Bronchial epithelial cell (primary cell): ENCODE measurements at places on chromosomes 6 and 20. TPM values are rescaled to one million over a fixed set of nuclear protein-coding genes. Genes with fewer than 3 reads are reported as not detected.

DNA sequence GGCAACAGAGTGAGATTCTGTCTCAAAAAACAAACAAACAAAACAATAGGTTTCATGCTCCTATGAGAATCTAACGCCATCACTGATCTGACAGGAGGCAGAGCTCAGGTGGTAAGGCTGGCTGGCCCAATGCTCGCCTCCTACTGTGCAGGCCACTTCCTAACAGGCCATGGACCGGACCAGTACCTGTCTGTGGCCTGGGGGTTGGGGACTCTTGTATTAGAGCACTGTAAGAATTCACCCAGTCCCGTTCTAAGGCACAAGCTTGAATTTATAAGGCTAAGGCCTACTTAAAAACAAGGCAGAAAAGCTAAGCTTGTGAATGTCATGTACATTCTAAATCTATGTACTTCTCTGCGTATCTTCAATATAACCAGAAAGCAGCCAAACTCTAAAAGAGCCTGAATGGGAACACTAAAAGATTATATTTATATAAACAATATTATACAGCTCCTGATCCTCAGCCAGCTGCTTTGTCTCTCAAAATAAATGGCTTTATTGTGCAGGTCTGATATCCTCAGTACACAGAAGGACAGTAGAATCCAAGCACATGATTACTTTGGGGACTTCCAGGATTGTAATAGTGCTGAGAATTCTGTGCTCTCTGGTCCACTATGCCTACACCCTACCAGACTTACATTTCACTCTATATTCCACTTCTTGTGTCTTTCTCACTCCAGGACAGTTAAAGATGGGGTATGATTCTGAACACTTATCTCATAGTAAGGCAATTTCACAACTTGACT lies 64.5 kb upstream of the DST start:
- DNase-seq, result no peak

DNA sequence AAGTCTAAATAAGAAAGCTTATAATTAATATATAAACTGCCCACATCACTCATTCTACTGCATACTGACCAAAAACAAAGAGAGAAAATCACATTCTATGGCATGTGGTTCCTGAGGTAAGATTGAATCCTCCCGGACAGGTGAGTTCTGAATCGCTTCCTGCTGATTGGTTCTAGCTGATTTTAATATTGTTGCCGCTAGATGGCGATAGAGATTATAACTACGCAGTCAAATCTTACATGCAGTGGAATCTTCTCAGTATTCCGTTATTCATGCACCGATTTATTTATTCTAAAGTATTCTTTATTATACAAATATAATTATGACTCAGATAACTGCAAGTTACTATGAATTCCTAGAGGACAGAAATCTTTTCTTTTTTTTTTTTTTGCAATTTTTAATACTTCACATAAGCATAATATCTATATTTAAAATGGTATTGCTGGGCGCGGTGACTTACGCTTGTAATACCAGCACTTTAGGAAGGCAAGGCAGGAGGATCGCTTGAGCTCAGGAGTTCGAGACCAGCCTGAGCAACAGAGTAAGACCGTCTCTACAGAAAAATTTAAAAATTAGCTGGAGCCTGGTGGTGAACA lies 24.2 kb upstream of the TMX4 start:
- DNase-seq, result peak; percentile 70

GRCh38 chr6:159969204-159969912 lies 476 bp downstream of the IGF2R start:
- no peak for DNase-seq

DNA sequence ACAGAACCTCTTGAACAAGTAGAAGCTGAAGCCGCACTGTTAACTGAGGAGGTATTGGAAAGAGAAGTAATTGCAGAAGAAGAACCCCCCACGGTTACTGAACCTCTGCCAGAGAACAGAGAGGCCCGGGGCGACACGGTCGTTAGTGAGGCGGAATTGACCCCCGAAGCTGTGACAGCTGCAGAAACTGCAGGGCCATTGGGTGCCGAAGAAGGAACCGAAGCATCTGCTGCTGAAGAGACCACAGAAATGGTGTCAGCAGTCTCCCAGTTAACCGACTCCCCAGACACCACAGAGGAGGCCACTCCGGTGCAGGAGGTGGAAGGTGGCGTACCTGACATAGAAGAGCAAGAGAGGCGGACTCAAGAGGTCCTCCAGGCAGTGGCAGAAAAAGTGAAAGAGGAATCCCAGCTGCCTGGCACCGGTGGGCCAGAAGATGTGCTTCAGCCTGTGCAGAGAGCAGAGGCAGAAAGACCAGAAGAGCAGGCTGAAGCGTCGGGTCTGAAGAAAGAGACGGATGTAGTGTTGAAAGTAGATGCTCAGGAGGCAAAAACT lies 40.1 kb downstream of the ZBTB2 start:
- DNase-seq, result no peak

DNA sequence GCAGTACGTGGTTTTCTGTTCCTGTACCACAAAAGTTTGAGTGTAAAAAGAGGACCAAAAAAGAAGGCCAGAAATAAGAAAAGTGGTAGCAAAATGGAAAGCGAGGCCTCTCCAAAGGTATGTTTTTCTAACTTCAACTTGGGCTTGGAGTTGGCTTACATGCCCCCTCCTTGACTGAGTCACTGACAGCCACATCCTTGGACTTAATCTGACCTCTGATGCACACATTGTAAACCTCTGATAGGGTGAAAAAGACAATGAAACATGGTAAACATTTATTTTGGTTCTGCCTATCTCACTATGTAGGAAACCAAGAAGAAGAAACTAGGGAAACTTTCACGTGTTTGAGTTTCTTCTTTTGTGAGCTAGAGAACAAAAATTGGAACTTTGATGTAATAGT lies 503.2 kb upstream of the ID4 start:
- DNase-seq, result peak; percentile 81

DNA sequence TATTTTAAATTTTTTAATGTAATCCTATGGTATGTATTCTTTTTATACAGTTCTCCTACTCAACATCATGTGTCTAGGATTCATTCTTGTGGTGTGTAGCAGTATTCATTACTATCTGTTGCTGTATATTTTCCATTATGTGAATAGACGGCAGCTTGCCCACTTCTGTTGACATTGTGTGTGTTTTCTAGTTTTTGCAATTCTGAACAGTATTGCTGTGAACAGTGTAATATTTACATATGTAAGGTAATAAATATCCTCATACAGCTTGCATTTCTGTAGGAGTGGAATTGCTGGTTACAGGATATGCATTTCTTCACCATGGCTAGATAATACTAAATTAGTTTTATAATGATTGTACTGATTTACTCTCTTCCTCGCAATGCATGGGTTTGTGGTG lies 51.9 kb downstream of the SCAF8 start:
- DNase-seq, result no peak

DNA sequence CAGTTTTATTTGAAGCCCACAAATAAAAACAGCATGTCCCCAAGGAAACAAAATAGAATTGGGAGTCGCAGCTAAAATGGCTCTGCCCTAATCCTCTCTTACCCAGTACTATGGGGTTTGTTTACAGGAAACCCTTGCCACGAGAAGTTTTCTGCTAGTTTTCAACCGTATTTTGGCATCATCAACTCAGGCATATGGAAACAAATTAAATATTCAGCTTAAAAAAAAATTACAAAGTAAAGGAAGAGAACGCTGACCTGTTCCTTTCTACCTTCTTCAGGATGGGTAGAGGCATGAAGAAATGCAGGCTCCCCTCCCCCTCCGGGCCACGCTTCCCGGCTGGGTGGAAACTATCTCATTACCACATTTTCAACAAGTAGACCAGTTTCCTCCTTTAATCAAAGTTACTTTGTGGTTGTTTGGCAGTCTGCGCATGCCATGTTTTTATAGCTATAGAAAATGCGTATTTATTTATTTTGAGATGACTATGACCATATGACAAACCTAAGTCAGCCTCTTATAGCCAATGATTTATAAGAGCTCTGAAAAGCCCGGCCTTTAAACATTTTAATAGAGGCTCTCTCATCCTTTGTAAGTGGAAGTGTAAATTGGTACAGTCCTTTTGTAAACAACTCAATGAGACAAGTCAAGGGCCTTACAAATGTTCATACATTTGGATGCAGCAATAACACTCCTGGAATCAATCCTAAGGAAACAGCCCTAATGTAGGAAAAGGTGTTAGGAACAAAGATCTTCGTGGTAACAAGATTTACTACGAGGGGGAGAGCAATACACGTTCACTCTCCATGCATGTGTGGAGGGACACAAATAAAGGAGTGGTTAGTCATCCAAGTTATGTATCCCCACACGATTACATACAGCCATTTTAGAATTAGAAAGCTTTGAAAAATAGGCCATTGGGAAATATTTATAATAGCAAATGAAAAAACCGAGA lies 16.1 kb upstream of the ZNF217 start:
- peak; percentile 61 for DNase-seq

- DNase-seq, result no peak
Observed at GRCh38 chr20:62301111-62301668, 1.6 kb upstream of the ADRM1 start.

DNA sequence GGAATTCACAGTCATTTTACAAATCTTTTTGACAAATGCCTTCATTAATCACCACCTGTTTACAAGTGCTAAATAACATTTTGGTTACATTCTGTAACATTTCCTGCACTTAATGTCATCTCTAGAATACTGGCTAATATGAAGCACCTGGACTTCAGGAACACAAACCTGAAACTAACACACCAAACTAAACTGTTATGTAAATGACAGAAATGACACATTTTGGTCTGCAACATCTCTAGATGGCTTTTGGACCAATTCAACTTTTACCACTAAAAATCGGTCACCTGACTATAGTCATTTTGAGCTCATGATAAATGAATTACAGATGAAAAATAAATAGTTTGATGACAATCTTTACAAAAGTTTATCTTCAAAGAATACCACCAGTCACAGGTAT lies 80.6 kb downstream of the ATG5 start:
- no peak for DNase-seq

DNA sequence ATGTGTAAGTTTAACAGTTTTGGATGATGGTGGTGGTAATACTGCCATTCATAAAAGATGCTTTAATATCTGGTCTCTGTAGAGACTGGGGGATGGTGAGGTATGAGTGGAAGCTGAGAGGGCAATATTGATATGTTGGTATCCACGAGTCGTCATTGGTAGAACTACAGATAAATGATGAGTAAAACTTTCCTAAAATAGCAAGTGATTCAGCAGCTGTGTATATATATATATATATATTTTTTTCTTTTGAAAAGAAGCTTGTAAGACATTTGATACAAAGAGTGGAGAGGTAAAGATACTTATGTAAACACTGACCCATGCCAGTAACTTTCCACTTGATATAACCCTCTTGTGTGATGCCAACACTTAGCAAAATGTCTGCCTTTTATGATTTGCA lies 41.7 kb upstream of the CITED2 start:
- DNase-seq, result no peak

DNA sequence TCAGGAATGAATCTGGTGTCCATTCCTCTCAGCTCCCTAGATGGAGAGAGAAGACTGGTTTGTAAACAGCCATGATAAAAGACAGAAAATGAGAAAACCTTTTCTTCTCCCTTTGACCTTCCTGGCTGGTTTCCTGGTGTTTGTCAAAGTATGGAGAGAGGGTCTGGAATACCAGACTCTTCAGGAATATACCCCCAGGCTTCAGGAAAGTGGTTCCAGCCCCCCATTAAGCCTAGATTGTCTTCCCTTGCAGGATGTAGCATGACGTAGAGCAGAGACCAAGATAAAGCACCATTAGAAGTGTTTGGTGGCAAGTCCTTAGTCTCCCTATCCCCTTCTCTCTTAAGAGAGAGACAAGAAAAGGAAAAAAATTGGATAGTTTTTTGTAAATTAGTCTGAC lies 51.1 kb downstream of the EIF2S2 start:
- no peak for DNase-seq

DNA sequence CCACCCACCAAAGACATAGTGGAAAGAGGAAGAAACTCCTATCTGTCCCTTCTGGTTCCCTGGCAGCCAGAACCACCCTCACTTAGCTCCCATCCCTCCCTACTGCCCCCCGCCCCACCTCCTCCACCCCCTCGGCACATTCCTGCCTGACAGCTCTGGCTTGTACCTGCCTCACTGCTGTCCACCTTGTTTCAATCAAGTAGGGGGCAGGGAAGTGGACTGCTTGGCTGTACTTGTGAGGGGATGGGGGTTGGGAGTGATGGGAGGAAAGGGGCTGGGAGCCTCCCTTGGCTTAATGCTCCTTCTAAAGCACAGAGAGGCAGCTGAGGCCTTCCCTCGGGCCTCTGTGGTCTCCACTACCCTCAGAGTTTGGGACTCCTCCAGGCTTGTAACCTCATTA lies 22.1 kb upstream of the ZNF76 start:
- no peak for DNase-seq

DNA sequence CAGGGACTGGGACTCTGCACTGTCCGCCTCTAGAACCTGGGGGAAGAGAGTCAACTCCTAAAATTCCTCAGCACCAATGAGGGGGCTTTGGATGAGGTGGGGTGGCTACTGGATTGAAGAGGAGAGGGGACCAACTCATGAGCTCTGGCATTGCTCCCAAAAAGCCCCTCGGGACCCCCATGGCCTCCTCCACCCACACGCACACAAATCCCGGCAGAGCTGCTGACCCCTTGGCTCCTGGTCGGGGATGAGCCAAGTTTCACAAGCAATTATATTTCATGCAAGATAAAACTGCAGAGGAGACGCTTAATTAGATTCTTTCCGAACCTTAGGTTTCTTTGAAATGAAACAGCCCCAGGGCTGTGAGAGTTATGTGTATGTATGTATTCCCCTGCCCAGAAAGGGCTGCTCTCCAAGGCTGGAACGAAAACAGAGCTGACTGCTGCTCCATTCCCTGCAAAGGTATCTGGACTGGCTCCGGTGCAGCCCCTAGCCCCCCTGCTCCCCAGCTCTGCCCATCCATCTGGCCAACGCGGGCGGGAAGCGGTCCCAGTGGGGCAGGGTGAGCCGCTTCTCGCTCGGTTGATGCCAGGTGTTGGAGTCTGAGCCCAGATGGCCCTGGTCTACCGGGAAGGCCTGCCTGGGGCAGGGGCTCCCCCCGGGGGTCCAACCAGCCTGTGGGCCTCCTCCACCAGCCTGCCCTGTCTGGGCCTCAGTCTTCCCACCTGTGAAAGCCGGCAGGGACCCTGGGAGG lies 46.8 kb upstream of the STX16 start:
- no peak for DNase-seq

DNA sequence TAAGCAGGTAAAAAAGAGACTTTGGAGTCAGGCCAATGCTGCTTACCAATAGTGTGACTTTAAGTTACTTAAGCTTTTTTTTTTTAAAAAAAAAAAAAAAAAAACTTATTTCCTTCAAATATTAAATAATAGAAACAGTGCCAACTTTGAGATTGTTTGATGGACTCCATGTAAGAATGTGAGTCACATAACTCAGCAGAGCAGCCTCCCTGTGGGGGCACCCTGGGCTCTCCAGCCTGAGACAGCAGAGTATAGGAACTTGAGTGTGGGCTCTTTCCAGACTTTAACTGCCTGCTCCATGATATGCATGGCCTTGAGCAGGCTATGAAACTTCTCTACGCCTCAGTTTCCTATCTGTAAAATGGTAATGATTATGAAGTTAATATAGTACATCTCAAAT lies 113.3 kb upstream of the SAMD5 start:
- DNase-seq, result no peak

RAB44 gene
- total RNA-seq, result under 0.01 TPM in 2 replicates

CRIP3 gene
- not detected in 2 replicates for total RNA-seq

PTPRK gene
- total RNA-seq, result 48.4 and 75.1 TPM in 2 replicates

ISM1 gene
- total RNA-seq, result not detected in 2 replicates

AGPAT4 gene
- 2.6 and 4.9 TPM in 2 replicates for total RNA-seq

VSX1 gene
- not detected in 2 replicates for total RNA-seq

SLC22A3 gene
- total RNA-seq, result 8.2 and 8.6 TPM in 2 replicates

SENP6 gene
- 47.4 and 49.2 TPM in 2 replicates for total RNA-seq
